Activated CD4-positive, alpha-beta T cell treated with anti-CD3 and anti-CD28 coated beads for 36 hours (primary cell): ENCODE measurements at places on chromosomes 5 and 9.

DNA sequence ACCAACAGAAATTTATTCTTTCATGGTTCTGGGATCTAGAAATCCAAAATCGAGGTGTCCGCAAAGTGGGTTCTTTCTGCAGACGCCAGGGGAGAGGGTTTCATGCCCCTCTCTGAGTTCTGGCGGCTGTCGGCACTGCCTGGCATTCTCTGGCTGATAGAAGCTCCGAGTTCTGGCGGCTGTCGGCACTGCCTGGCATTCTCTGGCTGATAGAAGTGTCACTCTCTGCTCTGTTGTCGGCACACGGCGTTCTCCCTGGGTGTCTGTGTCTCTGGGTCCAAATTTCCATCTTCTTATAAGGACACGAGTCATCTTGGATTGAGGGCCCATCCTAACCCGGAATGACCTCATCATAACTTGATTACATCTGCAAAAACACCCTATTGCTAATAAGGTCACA, 7.6 kb downstream of the GFI1B start:
- no peak for DNase-seq

GRCh38 chr5:147713550-147714295, 68.8 kb downstream of the JAKMIP2 start:
- DNase-seq: no peak

- DNase-seq: no peak
Observed at GRCh38 chr5:95941756-95942155, 19.9 kb downstream of the ELL2 start.

DNA sequence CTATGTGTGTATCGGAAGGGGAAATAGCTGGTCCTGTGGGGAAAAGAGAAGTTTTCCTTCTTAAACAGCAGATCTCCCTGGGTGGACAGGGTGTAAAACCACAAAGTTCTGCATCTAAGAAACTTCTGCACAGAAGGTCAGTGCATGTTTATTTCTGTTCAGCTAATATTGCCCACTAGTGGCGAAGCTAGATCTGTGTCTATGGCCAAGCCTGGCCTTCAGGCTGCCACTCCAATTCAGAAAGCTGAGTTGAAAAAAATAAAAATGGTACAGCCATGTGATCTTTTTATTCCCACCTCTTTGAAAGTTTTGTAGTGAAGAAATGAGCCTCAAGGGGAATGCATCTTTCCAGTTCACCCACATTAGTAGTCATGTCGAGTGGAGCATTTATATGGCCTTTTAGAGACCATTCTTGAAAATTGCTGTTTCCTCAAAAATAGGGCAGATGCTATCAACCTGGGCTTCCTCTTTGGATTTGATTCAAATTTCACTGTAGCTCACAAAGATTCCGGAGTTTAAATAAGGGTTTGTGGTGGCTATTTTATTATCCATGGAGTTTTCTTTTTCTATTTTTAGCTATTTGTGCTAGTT, 488.0 kb downstream of the PRELID2 start:
- DNase-seq: no peak

DNA sequence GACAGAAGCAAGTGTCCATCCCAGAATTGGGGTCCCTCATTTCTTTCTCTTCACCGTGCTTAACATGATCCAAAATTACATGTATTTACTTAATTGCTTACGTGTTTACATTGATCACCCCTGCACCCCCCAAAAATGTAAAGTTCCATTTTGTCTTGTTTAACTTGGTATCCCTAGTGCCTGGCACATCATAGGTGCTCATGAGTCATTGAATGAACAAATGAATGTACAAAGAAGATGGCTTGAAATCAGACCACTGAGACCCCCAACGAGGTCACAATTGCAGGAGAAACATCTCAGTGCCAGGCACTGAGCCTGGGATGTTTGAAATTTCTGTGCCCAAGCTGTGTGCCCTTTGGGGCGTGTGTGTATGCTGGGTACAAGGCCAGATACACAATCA, 45.2 kb upstream of the NDFIP1 start:
- no peak for DNase-seq
